NCI-H187 treated with DMSO at 0.1 percent for 48 hours (cell line): ENCODE measurements at places on chromosomes 4 and X.

GRCh38 chrX:140157611-140158010 is 192.3 kb upstream of the CXorf66 start:
- DNase-seq: no peak

- no peak for DNase-seq
Measured at GRCh38 chrX:154815274-154815818, 10.1 kb upstream of the MPP1 start.

- DNase-seq: no peak
Measured at GRCh38 chr4:32396507-32397070, 1676.4 kb downstream of the PCDH7 start.

- no peak for DNase-seq
Measured at GRCh38 chr4:173177232-173177631, 8.6 kb downstream of the GALNT7 start.

- DNase-seq: no peak
Measured at GRCh38 chr4:118112117-118113046, 78.1 kb downstream of the NDST3 start.
